Right renal cortex interstitium (tissue), 3 donors: ENCODE measurements at places on chromosomes 16 and 17. TPM values are rescaled to one million over a fixed set of nuclear protein-coding genes. Genes with fewer than 3 reads are reported as not detected.

- no peak for DNase-seq
Observed at GRCh38 chr17:73983621-73984400, 219.7 kb upstream of the RPL38 start.

DNA sequence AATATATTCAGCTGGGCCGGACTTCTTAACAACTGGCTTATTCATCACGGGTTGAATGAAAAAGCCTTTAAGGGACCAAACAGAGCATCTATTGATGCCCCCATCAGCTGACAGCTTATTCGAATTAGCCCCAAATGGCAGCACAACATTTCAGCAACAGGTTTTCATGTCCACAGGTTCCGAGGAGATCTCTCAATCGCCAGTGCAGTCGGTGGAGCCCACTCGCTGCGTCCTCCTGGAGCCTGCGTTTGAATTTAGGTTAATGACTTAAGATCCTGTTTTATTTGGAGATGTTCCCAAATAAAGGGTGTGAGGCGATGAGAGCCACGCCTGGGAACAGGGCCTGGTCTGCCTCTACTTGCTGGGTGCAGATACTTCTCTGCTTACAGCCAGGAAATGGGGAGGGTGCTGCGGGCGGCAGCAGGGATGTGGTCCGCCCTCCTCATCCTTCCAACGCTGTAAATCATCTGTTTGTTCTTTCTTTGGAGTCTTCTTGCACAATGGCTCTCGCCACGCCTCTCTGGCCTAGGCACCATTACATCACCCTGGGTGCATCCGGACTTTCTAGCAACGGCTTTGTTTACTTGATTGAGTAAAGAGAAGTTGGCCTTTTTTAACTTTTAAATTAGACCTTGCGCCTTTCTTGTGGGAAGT is 22.6 kb downstream of the NDE1 start:
- DNase-seq = peak; percentile 31

- no peak for DNase-seq
Observed at GRCh38 chr17:58244963-58245362, 6.6 kb downstream of the LPO start.

GRCh38 chr17:28700830-28701492 is 10.7 kb downstream of the PROCA1 start:
- no peak for DNase-seq

The KRTAP2-1 gene
- not detected for polyA plus RNA-seq

- DNase-seq = no peak
Observed at GRCh38 chr17:42937712-42938596, 26.3 kb downstream of the AARSD1 start.

The PTX4 gene
- polyA plus RNA-seq = not detected

- no peak for DNase-seq
Observed at GRCh38 chr17:47813512-47814031, 8.0 kb downstream of the OSBPL7 start.

DNA sequence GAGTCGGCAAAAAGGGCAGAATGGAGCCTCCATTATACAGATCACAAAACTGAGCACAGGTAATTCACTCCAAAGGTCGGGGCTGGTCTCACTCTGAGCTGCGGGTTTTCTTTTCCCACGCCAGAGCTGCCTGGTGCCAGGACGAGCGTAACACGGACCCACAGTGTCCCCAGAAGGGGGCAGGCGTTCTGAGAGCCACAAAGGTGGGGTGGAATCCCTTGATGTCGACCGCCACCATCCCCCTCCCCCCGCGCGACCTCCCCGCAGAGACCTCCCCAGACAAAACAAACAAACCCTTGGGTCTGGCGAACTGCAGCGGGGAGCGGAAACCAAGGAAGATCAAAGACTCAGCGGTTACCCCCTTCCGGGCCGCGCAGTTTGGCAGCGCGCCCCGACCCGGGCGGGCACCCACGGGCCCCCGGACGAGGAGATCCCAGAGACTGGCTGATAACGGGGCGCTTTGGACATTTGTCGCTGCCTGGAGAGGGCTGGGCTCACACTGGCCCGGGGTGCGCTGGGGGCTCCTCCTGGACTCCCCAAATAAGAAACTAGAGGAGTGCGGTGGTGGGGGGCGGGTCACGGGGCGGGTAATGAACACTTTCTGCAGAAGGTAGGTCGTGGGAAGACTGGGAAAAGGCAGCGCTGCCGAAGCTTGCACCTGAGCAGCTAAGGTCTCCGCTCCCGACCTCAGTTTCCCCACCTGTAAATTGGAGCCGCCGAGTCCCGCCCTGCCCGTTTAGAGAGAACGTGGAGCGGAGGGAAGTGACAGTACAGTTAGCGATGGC is 664 bp upstream of the NKD1 start:
- no peak for DNase-seq

GRCh38 chr16:60414613-60415012 is 1621.6 kb downstream of the CDH8 start:
- DNase-seq = no peak

- no peak for DNase-seq
Observed at GRCh38 chr16:85909932-85910853, 11.2 kb downstream of the IRF8 start.

GRCh38 chr17:67461228-67461780 is 84.2 kb downstream of the PITPNC1 start:
- DNase-seq = no peak

The GDPD3 gene
- polyA plus RNA-seq = 9.8 TPM
